ENCODE measurements at places on chromosomes 13 and 19.

DNA sequence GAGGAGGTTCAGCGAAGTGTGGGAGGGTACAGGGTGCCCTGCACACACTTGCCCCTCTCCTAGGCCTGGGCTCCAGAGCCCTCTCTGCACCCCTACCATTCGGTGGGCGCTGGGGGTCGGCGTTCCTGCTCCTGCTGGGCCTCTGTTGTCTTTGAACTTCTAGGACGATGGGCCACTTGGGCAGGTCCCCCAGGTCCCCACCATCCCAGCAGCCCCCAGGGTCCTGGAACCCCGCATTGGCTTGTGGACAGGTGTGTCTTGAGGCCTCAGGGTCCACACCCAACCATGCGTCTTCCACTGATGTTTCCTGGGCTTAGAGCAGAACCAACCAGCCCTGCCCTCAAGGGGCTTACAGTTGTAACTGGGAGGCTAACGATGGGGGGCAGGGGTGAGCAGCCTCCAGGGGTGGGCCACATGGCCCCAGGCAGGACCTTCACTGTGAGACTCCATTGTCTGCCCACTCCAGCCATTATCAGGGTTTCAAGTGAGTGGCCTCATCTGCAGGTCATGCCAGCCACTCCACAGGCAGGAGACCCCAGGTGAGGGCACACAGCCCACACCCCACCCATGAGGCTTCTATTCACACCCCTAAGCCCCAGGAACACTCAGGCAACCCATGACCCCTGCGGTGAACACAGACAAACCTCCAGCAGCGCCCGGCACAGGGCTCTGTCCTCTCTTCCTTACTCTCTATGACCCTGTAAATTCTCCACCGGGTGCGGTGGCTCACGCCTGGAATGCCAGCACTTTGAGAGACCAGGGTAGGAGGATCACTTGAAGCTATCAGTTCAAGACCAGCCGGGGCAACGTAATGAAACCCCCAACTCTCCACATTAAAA lies 2.0 kb upstream of the KLF16 start:
- DNase-seq = no peak

DNA sequence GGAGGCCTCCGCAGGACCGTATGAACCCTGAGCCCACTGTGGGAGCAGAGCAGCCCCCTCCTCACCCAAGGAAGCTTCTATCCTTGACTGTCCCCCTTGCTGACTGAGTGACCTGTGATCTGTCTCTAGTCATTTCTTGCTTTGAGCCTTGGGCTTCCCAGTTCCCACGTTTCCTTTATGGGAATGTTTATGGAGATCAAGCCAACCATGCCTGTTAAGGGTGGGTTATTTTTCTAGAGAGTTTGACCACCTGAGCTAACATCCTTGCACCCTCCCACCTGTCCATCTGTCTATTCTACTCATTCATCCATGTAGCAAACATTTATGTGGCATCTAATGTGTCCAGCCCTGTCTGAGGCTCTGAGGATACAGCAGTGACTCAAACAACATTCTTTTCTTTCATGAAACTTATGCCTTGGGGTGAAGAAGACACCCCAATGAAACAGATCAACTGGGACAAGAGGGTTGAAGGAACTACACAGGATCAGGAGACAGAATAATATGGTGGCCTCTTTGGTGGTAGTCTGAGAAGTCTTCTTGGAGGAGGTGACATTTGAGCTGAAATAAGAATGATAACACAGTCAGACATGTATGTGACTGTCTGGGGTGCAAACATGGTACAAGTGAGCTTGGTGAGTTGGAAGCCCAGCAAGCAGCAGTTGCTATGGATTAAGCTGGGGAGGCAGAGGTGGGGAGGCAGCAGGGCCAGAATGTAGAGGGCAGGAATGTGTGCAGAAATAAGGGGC lies 30.5 kb downstream of the CERS4 start:
- no peak for DNase-seq

- DNase-seq = no peak
Observed at GRCh38 chr13:95245071-95245470, 56.2 kb downstream of the ABCC4 start.

- no peak for DNase-seq
Observed at GRCh38 chr19:35314031-35314430, 15.0 kb upstream of the CD22 start.

- DNase-seq = no peak
Observed at GRCh38 chr19:40519352-40520322, 52.8 kb downstream of the SPTBN4 start.

DNA sequence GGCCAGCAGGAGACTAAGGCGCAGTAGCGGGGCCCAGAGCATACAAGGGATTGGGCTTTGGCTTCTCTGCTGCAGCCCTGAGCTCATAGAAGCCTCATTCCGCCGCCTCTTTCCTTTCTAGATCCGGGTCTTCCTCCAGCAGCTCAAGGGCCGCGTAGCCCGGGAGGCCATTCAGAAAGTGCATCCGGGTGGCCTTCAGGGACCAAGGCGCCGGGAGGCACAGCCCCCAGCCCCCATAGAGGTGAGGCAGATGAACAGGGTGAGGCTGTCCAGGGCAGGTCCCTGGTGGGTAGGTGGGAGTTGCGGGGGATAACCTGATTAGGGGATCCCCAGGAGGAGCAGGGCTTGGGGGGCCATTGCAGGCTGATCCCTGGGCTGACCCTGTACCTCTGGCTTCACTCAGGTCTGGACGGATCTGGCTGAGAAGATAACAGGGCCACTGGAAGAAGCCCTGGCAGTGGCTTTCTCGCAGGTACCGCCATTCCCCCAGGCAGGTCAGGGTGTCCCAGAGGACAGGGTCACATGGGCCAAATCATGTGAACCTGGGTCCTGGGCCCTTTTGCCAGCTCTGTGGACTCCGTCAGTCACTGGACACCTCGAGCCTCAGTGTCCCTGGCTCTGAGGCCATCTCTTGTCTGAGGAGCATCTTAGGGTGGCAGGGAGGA lies 1.3 kb downstream of the SNAPC2 start:
- DNase-seq = no peak

GRCh38 chr13:97240788-97241734 lies 18.9 kb downstream of the MBNL2 start:
- DNase-seq = no peak

- DNase-seq = no peak
Observed at GRCh38 chr19:33684538-33685232, 62.9 kb downstream of the CHST8 start.

- no peak for DNase-seq
Observed at GRCh38 chr13:94660695-94661326, 51.5 kb downstream of the SOX21 start.

GRCh38 chr19:37505958-37506386 lies 767 bp upstream of the ZNF793 start:
- DNase-seq = no peak

DNA sequence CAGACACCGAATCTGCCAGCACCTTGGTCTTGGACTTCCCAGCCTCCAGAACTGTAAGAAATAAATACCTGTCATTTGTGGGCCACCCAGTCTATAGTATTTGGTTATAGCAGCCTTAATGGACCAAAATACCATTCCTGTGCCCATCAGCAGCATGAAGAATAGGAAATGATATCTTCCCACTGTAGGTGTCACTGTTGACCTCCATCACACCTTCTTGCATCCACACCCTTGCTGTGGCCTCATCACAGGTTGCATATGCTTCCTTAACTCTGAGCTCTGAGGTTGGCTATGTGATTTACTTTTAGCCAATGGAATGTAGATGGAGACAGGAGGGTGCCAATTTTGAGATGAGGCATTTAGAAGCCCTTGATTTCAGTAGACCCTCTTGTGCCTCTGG lies 242.0 kb upstream of the TSHZ3 start:
- DNase-seq = no peak

DNA sequence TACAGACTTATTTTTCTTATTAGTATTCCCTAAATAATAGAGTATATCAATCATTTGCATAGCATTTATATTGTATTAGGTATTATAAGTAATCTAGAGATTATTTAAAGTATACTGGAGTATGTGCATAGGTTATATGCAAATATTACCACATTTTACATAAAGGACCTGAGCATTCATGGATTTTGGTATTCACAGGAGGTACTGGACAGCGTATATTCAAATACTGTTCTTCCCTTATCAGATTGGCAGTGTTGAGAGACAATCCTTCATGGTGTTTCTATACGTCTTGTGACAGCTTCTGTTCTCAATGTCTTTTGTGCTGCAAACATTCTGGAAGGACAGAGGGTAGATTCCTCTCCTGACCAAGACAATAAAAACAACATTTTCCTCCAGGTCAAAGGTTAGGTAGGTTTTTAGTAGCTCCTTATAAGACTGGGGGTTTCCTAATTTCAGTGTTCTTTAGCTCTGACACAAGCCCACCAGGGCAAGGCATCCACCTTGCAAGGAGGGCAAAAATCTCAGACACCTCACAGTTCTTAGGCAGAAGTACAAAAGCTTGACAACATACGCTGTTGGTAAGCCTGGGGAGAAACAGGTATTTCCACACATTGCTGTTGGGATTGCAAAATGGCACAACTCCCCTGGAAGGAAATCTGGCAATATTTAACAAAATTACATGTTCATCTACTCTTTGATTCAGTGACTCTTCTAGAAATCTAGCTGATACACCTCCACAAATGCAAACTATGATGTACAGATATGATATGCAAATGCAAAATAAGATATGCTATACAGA lies 20.6 kb upstream of the PCCA start:
- DNase-seq = no peak

DNA sequence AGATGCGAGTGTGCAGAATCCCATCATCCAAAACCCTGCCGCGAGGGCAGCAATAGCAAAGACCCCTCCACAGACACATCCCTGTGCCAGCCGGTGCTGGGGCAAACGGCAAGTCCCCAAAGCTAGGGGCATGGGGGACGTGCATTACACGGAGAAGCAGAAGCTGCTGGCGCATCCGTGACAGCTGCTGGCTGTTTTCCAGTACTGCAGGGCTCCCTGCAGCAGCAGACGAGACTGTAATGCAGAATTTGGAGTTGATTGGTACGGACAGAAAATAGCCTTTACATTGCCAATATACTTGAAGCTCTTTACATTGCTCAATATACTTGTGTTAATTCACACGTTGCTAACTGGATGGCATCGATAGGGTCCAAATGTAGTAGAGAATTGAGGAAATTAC lies 77.2 kb upstream of the TMTC4 start:
- no peak for DNase-seq

- no peak for DNase-seq
Observed at GRCh38 chr19:41601771-41602170, 25.1 kb downstream of the CEACAM4 start.

DNA sequence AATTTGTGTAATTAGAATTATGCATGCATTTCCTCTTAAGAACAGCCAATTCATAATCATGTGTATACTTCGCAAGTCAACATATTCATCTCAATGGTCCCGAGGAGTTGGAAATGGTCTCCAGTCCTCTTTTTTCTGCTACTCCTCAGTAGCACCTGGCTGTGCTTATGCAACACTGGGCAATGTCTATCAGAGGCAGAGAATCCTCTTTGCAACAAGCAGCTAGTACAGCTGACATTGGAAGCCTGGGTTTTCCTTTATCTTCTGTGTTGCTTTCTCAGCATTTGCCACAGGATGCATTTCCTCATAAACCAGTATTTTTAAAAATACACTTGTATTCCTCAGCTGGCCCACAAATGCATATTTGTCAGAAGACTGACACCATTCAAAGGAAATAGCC lies 405.3 kb upstream of the GPC6 start:
- no peak for DNase-seq

- DNase-seq = no peak
Observed at GRCh38 chr13:41597348-41598041, 140.1 kb downstream of the RGCC start.

GRCh38 chr19:31089681-31090080 lies 259.6 kb downstream of the TSHZ3 start:
- DNase-seq = no peak

GRCh38 chr13:75481176-75482069 lies 546 bp downstream of the TBC1D4 start:
- DNase-seq = no peak

DNA sequence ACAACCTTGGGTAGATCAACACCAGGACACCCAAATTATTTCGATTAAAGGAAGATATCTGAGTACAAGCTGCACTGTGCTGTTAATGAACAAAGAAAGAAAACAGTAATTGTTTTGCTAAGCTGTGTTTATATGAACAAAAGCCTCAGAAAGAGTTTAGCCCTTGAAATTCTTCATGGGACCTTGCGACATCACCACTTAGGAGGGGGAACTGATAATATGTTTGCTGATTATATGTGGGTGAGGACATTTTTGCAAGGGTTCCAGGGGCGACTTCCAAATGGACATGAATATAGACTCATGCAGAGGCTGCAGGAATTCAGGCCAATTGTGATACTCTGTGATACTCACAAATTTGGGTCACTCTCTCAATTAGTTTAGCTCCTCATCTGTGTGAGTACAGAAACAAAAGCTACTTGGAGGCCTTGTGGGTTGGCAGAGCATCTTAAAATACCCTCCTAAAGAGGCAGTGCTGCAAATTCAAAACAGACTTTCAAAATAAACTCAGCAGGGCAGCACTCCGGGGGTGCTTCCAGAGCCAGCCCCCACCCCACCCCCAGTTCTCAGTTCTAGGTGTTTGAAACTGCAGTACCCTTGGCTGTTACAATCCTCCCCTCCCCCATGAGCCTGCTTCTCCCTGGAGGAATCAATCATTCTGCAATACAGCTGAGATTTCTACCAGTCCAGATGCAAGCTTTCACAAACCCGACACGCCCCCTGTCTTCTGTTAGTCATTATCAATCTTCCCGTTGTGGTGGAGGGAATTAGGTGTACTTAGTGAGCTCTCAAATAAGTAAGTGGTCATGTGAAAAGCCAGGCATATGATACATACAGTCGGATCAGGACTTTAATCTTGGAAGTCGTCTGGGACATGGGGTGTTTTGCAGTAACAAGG lies 97.0 kb upstream of the MBNL2 start:
- DNase-seq = no peak

DNA sequence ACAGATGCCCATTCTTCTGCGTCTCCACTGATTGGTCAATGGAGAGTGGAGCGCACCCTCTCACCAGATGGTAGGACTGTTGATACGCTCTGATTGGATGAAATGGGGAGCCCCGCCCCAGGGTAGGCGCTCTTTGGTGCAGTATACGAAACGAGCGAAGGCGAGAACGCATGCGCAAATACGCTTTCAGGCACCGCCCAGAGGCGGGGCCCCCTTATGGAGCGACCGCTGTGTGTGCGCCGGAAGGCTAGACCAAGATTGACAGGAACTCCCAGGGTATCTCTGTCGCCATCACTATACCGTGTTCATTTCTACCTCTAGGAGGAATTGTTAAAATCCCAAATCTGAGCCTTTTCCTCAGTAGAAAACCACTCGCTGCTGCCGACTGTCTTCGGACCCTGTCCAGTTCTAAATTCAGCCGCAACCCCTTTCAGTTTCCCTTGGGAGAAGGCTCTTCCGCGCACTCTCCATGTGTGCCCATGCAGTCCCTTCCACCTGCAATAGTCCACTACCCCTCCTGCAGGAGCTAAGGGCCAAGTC lies 720 bp upstream of the HNRNPL start:
- DNase-seq = peak; percentile 98
